ENCODE measurements at places on chromosomes 5 and 9.

DNA sequence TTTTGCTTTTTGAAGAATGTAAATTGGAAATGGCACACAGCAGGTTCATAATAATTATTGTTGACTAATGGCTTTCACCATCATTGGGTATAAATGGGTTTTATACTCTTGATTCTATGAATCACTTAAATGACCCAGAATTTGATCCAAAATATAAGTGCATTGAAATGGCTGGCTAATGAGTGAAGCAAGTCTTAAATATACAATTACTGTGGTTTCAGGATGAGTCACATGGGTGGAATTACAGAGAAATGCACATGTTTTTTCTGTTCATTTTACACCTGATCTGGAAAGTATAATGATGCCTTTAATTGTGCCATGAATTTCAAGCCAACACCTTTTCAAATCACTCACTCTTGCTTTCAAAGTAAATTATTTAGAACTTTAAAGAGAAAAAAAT is 380.8 kb upstream of the CD180 start:
- no peak for DNase-seq

GRCh38 chr5:141762790-141763368 is 80.8 kb upstream of the ARAP3 start:
- DNase-seq: no peak

- DNase-seq: no peak
Observed at GRCh38 chr9:108270561-108270960, 585.2 kb downstream of the ACTL7B start.

- DNase-seq: no peak
Observed at GRCh38 chr9:36530224-36530623, 42.5 kb upstream of the MELK start.

All from hematopoietic multipotent progenitor cell treated with erythropoietin and hydrocortisone succinate and interleukin-3 and kit ligand, for 8 days (in vitro differentiated cells).